ENCODE measurements at places on chromosomes 3 and 15. TPM values are rescaled to one million over a fixed set of nuclear protein-coding genes. Genes with fewer than 3 reads are reported as not detected.

The HEG1 gene
- total RNA-seq: 25.1 TPM

The IMPG2 gene
- 2.6 TPM for total RNA-seq

The KCNH8 gene
- under 0.01 TPM for total RNA-seq

The ARL14 gene
- not detected for total RNA-seq

The SLC28A2 gene
- not detected for total RNA-seq

The GPR160 gene
- total RNA-seq: 2.6 TPM

The CCNDBP1 gene
- total RNA-seq: 45.4 TPM

The RETNLB gene
- not detected for total RNA-seq

The LYZL4 gene
- not detected for total RNA-seq

The EOMES gene
- 0.52 TPM for total RNA-seq

The PP2D1 gene
- not detected for total RNA-seq

The TOP2B gene
- 75.2 TPM for total RNA-seq

The WNT7A gene
- total RNA-seq: not detected

The ZBTB20 gene
- total RNA-seq: 23.5 TPM

The GATA2 gene
- 0.52 TPM for total RNA-seq

The LRRC31 gene
- total RNA-seq: not detected

The EDEM1 gene
- total RNA-seq: 5.7 TPM

The KLHL40 gene
- total RNA-seq: 179 TPM

The GRK7 gene
- not detected for total RNA-seq

The MED12L gene
- total RNA-seq: 8.9 TPM

The CCDC9B gene
- total RNA-seq: 2.1 TPM

The ST8SIA2 gene
- 7.8 TPM for total RNA-seq

The VEPH1 gene
- 1.0 TPM for total RNA-seq

The NR2E3 gene
- 1.0 TPM for total RNA-seq

The FRMD5 gene
- total RNA-seq: 3.7 TPM

The ZMYND10 gene
- total RNA-seq: 0.52 TPM

The GADL1 gene
- total RNA-seq: 25.1 TPM

The CCR1 gene
- total RNA-seq: 3.7 TPM

The EXD1 gene
- not detected for total RNA-seq

The SEMA6D gene
- total RNA-seq: 26.6 TPM

The PLAAT1 gene
- total RNA-seq: 14.6 TPM

The ACKR2 gene
- 1.6 TPM for total RNA-seq

Data from skeletal muscle tissue (tissue), 5 donors.